AG04450 (cell line): ENCODE measurements at places on chromosomes 3 and 15. TPM values are rescaled to one million over a fixed set of nuclear protein-coding genes. Genes with fewer than 3 reads are reported as not detected.

DNA sequence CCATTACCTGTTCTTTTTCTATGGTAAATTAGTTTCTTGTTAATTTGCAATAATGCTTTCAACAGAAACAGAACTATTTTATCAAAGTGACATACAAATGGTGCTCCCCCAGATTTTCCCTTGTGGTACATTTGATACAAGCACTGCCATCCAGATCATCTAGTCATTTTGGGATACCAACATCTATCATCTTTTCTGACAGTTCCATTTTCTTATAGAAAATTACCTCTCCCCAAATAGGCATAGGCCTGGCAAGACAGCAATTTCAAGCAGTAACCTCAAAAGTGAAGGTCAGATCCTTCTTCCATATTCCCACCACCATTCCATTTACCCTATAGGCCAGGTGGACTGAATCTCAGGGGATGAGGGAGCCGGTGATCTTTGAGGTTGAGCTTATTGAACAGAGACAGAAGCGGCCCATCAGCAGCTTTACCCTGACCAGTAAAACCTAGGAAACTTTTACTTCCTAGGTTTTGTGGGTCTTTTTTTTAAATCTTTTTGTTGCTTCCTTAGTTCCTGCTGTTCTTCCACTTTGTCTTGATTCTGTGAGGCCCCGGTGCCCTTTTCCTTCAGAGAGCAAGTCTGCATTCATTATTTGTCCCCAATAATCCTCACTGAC, 3.1 kb upstream of the PLD1 start:
- DNase-seq = no peak

GRCh38 chr3:17740721-17741141, 1.7 kb downstream of the TBC1D5 start:
- DNase-seq = peak; percentile 4

DNA sequence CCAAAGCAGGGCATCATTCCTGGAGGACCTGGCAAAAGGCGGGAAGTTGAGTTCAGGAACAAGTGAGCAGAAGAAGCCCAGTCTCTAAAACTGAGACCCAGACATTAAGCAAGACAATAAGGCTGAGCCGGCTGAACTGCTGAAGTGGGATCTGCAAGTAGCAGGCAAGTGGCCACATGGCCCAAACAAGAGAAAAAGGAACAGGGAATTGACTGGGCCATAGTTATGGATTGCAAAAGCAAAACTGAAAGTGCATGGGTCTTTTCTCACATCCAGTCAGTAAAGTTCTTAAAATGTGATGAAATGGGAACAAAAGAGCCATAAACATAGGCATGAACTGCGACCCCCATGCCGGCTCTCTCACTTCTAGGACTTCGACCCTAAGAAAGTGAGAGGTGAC, 101.2 kb downstream of the SCN11A start:
- DNase-seq = no peak

The SV2B gene
- polyA plus RNA-seq = not detected in 2 replicates

- DNase-seq = no peak
These were observed 87.8 kb downstream of the C3orf70 start for GRCh38 chr3:185065059-185065458.

GRCh38 chr15:80087104-80087503, 27.6 kb downstream of the ZFAND6 start:
- no peak for DNase-seq

DNA sequence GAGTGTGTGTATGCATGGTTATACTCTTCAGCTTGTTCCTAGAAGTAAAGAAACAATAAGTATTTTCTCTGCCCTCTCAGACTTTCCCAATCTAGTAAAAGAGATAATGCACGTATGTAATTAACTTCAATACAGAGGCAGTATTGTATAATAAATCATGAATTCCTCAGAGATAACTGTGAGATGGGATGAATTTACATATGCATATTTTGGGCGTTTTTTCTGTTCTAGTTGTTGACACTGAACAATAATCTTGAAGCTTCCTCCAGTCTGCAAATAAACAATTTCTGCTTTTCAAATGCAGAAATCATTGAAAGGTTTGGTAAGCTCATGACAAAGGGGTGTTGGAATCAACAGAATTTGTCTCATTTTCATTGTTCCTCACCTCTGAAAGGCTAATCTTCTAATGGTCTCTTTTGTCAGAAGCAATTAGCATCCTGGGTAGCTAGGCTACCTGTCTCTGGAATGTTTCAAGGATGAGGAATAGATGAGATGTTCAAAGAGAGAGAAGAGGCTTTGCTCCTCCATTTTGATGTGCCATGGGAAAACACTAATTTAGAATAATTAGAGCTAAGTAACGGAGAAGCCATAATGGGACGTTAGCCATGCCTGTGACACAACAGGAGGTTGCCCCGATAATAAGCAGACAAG, 43.3 kb upstream of the SIAH2 start:
- DNase-seq = no peak

DNA sequence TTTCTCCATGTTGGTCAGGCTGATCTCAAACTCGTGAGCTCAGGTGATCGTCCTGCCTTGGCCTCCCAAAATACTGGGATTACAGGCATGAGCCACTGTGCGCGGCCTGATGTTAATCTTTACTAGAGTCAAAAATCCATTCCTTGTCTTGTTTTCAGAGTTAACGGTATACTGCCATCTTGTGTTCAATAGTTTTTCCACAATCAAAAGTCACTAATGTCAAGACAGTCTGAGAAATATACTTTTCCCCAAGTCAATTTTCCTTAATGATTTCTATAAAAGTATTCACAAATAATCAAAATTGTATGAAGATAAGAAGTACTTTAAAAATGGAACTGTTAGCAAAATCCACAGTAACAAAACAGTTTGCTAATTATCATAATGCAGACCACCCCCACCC, 8.5 kb downstream of the CRBN start:
- DNase-seq = no peak

DNA sequence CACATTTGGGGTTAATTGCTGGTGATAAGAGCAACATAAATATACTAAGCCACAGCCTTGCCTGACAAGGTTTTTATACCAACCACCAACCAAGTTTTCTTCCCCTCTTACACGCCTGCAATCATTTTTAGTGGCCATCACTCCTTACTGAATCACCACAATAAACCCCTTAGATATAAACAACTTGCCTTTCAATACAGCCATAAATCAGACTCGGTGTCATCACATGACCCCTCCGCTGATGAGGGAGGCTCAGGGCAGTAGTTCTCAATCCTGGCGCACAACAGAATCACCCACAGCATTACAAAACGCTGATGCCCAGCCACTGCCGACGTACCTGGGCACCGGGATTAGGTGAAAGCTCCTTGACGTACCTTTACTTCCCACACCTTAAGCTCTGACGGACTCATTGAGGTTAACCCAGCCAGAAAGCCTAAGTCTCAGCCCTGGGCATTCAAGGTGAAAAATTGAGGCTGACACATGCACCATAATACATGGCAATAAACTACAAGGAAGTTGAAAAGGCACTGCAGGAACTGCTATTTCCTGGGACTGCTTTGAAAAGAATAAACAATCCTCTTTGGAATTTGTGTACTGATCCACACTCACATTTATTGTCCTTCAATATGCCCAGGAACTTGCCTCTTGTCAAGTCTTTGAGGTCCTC, 17.1 kb downstream of the ADCY5 start:
- DNase-seq = no peak

- DNase-seq = no peak
These were observed 6.0 kb downstream of the WNT5A start for GRCh38 chr3:55480911-55481743.

The TRANK1 gene
- polyA plus RNA-seq = 22.4 and 26.1 TPM in 2 replicates

The EXD1 gene
- not detected in 2 replicates for polyA plus RNA-seq
